ENCODE measurements at places on chromosomes 12 and 14. TPM values are rescaled to one million over a fixed set of nuclear protein-coding genes. Genes with fewer than 3 reads are reported as not detected.
A peak's percentile ranks its signal among the peaks of the same experiment; 100 is the strongest.

- no peak for ATAC-seq
These were observed 6.0 kb upstream of the YARS2 start for GRCh38 chr12:32761716-32762115.

- ATAC-seq = peak; percentile 51
These were observed 24.0 kb downstream of the FGF6 start for GRCh38 chr12:4421590-4422031.

DNA sequence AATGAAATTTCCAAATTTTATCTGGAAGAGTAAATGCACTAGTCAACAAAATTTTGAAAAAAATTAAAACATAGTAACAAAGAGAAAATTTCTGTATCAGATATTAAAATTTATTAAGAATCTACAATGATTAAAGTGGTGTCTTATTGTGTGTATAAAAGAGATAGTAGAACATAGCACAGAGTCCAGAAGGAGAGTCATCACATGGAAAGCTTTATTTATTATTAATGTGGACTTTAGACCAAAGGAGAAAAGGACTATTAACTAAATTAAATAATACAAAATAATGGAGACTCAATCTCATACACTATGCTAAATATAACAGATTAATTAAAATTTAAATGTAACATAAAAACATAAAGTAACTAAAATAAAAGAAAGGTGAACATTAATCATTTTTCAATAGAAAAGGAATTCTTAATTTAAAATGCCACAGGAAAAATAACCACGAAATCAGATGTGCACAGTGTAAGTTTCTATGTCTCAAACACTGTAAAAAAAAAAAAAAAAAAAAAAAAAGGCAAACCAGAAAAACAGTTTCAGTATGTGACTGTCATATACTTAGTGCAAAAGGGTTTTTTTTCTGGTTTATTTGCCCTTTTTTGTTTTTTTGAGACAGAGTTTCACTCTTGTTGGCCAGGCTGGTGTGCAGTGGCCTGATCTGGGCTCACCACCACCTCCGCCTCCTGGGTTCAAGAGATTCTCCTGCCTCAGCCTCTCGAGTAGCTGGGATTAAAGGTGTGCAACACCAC is 95.4 kb downstream of the MYF5 start:
- ATAC-seq = no peak

DNA sequence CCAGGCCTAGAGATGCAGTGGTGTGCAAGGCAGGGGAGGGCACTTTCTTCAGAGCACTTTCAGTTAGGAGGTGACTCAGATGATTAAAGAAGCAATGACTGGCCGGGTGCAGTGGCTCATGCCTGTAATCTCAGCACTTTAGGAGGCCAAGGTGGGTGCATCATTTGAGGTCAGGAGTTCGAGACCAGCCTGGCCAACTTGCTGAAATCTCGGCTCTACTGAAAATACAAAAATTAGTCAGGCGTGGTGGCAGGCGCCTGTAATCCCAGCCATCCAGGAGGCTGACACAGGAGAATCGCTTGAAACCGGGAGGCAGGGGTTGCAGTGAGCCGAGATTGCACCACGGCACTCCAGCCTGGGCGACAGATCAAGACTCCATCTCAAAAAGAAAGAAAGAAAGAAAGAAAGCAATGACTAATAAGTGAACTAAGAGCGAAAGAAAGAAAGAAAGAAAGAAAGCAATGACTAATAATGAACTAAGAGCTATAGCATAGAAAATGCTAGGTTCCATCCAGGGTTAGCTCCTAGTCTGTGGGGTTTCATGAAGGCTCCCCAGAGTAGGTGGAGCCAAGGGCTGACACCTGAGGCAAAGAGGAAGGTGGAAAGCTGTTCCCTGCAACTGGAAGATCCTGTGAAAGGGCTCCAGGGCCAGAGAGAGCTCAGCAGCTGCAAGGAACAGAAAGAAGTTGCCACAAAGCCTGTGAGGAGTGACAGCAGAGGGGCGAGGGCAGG is 334.5 kb downstream of the CACNA1C start:
- ATAC-seq = peak; percentile 91

- ATAC-seq = no peak
These were observed 12.3 kb upstream of the PARP11 start for GRCh38 chr12:3885277-3886094.

GLTP gene
- 26.4 TPM for total RNA-seq

CMA1 gene
- total RNA-seq = not detected

GPRC5D gene
- total RNA-seq = not detected

PRICKLE1 gene
- total RNA-seq = not detected

NR1H4 gene
- not detected for total RNA-seq

All from activated T-helper 17 cell treated with anti-CD3 and anti-CD28 coated beads, Interleukin-2, amount 50 U/mL, for 72 hours (primary cell).